Activated CD4-positive, alpha-beta memory T cell treated with anti-CD3 and anti-CD28 coated beads, Interleukin-2, amount 10 ng/mL, durations not matched to agents 7 days and 5 days (primary cell): ENCODE measurements at places on chromosomes 13 and 19.

DNA sequence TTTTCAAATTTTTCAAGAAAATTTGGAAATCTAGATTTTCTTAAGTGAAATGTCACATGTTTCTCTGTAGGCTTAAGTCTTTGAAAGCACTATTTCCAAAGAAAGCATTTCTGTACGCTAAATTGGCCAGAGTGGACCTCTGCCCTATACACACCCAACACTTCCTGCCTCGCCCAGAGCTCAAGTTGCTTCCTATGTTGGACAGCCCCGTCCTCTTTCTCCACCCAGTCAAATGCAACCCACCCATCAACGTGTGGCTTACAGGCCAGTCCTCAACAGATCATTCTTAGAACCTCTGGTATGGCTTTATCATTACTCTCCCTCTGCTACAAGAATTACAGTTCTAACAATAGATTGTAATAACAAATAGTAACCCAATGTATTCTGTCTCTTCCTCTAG lies 24.2 kb downstream of the KLF12 start:
- DNase-seq: no peak

GRCh38 chr13:103101500-103101899 lies 35.3 kb upstream of the SLC10A2 start:
- no peak for DNase-seq

- no peak for DNase-seq
Measured at GRCh38 chr13:58187881-58188280, 556.3 kb downstream of the PCDH17 start.

DNA sequence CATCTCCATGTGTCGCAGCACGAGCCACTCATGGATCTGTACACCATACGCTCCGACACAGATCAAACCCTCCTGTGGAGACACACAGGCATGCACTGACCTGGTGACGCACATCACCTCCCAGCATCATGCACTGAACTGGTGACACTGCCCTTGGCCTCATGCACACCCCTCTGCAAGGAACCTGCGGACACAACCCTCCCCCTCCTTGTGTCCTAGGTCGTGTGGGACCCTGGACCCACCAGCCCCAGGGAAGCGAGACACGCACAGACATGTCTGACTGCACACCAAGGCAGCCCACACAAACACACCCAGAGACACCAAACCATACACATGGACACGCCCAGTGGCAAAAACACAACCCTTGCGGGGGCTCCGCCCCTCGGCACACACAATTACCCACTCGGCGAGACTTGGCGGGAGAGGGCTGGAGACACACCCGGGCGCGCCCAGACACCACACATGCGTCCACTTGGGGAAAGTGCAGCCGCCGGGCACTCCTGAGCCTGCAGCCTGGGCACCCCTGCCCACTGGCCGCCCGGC lies 2.0 kb upstream of the KCNN4 start:
- no peak for DNase-seq

DNA sequence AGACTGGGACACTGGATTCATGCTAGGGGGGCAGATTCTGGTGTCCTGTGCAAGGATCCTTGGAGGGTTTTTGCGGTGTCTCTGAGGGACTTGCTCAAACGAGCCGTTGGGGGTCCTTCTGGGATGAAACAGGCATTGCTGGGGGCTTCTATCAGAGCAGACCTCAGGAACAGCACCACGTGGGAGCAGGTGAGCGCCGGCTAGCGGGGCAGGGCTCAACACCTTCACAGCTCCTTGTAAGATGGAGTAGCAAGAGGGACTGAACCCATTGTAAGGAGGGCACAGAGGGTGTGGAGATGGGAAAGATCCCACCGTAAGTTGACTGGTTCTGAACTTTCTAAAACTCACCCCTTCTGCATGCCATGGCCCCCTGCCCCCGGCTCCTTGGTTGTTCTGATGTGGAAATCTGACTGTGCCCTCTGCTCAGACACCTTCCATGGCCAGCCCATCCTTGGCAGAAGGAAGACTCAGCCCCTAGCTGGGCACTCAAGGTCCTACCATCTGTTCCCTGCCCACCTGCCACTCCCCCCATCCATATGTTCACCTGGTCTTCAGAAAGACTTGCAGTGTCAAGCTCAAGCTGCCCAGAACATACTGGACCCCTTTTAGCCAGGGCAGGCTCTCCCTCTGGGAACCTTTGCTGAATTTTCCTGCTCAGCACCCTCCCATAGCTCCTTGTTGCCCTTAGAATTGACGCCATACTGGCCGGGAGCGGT lies 1.2 kb downstream of the SLC27A1 start:
- no peak for DNase-seq

- DNase-seq: no peak
Measured at GRCh38 chr13:41827507-41828213, 133.2 kb downstream of the VWA8 start.

GRCh38 chr13:21212138-21212775 lies 35.8 kb downstream of the MRPL57 start:
- DNase-seq: no peak

- no peak for DNase-seq
Measured at GRCh38 chr19:29687897-29688728, 22.9 kb downstream of the PLEKHF1 start.

- DNase-seq: no peak
Measured at GRCh38 chr13:51980908-51981307, 30.3 kb downstream of the ATP7B start.

DNA sequence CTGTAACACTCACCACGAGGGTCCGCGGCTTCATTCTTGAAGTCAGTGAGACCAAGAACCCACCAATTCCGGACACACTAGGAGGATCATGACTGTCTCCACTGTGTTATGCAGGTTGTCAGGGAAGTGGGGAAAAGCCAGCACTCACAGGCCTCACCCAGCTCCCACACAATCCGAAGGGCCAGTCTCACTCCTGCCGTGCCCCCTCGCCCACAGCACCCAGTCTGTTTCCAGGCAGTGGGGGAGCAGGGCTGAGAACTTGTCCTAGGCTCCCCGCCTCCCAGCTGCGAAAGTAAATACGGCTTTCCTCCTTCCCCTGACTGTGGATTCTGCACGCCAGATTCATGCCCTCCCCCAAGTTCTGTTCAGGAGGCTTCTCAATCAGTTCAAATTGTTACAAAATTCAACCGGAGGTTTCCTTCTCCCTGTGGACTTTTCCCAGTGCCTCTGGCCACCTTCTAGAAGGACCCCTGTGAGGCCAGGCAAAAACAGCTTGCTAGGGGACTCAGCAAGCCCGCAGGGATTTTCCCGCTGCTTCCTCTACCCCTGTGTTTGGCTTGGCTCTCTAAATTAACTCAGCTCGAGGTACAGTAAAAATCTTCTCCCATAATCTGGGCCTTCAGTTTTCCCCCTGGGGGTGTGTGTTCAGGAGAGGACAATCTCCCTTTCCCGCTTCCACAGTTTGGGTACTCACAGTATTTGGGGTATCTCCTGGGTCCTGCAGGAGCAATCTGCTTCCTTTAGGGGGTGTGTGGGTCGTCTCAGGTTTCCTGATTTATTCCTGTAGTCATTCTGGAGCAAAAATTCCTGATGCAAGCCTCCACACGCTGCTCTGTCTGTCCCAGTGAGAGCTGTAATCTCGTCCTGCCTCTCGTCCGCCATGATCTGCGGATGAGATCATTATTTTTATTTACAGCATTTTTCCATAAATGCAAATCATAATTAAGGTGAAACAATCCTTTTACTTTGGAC lies 899.8 kb downstream of the GPC5 start:
- DNase-seq: no peak

GRCh38 chr19:13101590-13102415 lies 855 bp downstream of the LYL1 start:
- no peak for DNase-seq

DNA sequence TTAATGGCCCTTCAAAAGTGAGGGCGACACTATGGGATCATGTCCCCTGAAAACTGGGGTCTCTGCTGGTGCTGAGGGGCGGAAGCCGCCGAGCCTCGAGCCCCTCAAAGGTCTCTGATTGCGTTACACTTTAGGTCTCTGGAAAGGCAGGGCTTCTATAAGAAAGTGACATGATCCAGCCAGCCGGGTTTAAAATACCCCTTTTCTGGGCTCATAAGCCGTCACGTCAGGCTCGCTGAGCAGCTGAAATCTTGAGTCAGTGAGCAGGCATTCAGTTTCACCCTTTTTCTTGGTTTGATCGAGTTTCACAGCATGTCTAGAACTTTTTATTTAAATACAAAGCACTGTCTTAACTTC lies 600 bp upstream of the HMGB1 start:
- no peak for DNase-seq

DNA sequence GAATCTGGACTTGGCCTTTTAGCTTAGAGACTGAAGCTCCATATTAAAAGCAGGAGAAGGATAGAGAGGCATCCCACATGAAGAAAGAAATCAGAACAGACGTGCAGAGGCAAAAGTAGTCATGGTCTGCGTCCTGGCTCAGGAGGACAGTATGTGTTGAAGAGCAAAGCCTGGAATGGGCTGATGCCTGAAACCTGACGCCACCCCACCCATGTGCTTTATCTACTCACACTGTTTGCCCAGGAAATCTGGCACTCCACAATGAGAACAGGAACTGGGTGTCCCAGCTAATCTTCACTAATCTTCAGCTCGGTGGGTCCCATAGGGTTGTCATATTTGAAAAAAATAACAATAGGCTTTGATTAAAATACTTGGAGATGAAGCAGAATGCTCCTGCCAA lies 549.0 kb upstream of the GPC6 start:
- DNase-seq: no peak

GRCh38 chr13:110856942-110857835 lies 57.7 kb downstream of the ANKRD10 start:
- DNase-seq: peak; percentile 24

GRCh38 chr19:40244579-40245317 lies 18.3 kb upstream of the CCNP start:
- no peak for DNase-seq

DNA sequence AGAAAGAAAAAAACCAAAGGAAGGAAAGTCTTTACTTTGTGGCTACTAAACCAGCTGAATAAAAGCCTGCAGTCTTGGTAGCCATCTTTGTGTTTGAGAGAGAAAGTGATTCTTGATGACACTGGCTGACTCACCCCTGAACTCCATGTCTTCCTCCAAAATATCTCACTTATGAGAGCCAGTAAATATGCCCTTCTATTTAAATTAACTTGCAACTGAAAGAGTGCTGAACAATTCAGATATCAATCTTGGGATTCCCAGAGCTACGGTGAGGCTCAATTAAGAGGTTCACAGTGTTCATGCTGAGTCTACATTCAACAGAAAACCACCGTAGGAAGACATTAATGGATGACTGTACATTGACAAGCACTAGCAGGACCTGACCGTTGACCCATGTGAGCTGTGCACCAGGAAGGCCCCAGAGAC lies 57.9 kb downstream of the KCTD12 start:
- no peak for DNase-seq

DNA sequence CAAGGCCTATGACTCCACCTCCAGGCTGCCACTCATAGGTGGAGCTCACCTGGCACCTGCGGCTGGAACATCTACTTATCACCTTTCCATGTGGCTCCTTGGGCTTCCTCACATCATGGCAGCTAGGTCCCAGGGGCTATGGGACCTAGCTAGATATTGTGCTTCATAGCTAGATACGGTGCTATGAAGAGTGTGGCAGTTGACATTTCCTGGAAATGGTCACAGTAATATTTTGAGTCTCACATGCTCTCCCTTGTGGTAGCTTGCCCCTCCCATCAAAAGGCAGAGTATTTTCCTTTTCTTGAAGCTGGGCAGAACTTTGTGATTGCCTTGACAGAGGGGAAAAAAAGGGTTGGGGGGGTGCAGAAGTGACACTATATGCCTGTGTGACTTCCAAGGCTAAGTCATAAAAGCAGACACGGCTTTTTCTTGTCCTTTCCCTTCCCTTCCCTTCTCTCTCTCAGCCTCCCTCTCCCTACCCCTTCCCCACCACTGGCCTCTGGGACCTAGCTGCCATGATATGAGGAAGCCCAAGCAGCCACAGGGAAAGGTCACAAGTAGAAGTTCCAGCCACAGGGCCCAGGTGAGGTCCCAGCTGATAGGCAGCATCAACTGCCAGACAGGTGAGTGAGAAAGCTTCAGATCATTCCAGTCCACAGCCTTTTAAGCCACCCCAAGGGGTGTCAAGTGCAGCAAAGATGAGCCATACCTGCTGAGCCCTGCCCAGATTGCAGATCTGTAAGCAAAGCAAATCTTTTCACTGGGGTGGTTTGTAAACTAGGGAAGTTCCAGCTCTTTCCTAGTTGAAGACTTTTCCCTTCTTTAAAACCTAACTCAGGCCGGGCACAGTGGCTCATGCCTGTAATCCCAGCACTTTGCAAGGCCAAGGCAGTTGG lies 6.9 kb upstream of the HIF3A start:
- no peak for DNase-seq

- peak; percentile 62 for DNase-seq
Measured at GRCh38 chr19:33000510-33000909, 28.5 kb downstream of the FAAP24 start.

DNA sequence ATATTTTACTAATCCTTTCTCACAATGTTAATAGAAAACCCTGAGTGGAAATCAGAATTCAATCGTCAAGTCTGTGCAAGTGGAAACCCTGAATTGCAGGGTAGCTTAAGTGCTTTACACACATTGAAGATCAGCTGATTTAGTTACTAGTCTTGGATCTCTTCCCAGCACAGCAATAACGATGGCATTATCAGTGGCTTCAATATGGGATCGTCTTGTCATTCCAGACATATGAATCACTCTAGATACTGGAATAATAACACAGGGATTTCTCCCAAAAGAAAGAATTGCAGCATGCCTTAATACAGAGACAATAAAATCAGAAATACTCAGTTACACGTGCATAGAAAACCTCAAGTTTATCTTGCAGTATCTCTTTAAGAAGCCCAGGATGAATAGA lies 12.6 kb upstream of the METTL21C start:
- DNase-seq: no peak

- DNase-seq: no peak
Measured at GRCh38 chr13:30810801-30811200, 75.5 kb downstream of the ALOX5AP start.

DNA sequence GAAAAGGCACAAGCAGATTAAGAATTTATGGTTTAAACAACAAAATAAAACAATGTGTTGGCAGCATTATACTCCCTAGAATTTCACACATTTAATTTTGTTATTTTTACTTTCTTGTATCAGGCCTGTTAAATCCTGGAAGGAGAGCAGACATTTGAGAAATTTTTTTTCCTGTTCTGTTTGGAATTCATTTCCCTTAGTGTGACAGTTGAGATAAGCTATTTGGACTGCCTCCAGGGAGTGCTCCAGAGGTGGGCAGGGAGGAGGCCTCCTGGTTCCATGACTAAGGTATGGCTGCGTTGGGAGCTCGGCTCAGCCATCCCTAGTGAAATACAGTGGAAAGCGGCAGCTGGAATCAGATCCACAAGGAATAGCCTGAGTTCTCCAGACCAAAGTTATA lies 185.7 kb downstream of the KCNRG start:
- no peak for DNase-seq

DNA sequence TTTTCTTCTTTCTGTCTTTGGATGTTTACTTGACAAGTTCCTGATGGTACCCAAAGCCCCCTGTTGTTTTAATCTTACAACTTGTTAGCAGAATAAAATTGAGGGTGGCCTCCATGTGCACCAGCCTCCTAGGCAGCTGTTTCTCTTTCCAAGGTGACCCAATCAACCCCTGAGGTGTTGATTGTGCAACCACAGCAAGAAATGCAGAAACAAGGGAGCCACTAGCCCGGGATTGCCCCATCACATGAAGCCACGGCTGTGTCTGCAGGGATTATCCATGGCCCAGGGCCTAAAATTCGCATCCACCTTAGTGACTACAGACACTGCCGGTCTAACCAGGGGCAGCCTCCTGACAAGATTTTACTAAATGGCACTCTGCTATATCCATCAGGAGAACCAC lies 14.4 kb downstream of the CEACAM4 start:
- peak; percentile 0 for DNase-seq

GRCh38 chr19:12773571-12773970 lies 1.8 kb downstream of the HOOK2 start:
- DNase-seq: no peak

GRCh38 chr19:40523322-40524047 lies 53.2 kb upstream of the SHKBP1 start:
- DNase-seq: peak; percentile 62

- no peak for DNase-seq
Measured at GRCh38 chr19:19805480-19805879, 16.1 kb downstream of the ZNF506 start.
